Midbrain (tissue), 1 donor: ENCODE measurements at places on chromosomes 2 and 18.

DNA sequence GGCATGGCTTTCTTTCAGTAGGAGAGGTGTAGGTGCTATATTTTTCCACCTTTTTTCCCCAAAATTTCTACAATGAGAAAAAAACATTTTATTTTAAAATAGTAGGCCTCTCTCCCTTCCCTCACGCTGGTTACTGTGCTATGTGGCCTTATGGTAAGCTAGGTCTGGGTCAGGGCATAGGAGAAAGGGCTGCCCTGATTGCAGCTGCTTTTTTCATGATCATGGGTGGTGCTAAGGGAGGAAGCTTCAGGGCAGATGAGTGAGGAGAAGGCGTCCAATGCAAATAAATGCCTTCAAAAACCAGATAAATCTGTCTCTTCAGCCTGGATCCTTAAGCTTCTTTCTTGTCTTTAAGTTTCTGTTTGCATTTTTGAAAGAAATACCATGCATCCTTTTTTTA, 246.4 kb downstream of the ALPK2 start:
- DNase-seq, result no peak

DNA sequence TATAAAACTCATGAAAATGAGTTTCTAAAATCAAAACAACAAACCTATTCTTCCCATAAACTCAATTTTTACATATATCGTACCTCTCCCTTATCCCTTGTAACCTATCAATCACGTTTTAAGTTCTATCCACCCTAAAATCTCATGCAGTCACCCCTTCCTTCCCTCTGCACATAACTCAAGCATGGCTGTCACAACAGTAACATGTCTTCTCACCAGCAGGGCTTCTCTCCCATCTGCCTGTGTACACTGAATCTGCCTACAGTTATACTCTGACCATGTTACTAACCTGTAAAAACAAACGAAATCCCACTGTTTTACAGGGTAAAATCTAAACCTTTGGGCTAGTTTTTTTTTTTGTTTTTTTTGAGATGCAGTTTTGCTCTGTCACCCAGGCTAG, 68.2 kb downstream of the MAP4K3 start:
- DNase-seq, result no peak

DNA sequence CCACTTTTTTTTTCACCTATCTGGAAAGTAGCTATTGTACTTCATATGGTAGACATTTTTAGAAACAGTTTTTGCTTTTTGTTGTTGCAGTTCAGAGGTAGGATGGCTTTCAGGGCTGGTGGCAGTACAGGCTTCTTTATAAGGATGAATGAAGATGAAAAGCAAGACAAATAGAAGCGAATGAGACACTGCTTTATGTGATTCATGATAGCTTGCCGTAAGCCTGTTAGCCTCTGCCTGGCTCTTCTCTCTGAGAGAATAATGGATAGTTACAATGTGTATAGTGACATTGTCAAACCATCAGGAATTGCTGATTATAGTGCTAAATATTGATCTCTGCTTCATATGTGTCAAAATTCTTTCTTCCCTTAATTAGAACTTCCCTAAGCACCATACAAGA, 173.7 kb downstream of the NR4A2 start:
- DNase-seq, result no peak

DNA sequence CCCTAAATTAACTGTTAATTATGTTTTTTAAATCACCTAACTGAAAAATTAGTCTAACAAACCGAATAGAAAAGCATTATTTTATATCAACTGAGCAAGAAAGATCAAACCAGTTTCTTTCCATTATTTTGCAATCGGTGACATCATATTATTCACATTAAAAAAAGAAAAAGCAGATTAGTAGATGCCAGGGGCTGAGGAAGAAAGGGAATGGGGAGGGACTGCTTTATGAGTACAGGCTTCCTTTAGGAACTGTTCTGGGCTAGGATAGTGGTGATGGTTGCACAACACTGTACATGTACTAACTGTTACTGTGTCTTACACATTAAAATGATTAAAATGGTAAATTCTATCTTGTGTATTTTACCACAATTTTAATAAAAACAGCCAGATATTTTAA, 59.3 kb downstream of the COBLL1 start:
- no peak for DNase-seq

DNA sequence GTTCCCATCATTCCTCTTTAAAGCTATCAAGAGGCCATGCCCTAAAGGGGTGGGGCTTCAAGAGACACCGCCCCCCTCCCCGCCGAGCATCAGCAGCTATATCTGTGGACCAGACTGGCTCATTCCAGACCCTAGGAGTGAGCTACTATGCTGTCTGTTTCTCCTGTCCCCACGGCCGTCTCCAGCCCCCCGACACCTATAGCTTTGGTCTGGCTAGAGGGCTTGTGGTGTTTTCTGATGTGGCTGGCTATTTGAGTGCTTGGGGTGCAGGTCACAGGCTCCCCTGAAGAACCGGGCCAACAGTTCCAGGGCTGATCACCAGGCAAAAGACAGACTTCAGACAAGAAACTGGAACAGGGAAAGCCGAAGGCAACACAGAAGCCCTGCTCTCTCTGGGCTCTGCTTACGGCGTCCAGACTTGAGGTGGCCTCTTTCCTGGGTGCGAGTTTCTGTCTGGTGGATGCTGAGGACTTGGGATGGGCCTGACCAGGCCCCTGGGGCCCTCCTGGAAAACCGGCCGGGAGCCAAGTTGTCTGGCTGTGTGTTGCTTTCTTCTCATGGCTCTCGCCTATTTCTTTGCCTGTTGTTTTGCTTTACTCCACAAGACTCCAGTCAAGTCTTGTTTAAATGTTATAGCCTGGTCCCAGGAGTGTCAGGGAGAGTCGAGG, 83.6 kb downstream of the KLHL29 start:
- no peak for DNase-seq

DNA sequence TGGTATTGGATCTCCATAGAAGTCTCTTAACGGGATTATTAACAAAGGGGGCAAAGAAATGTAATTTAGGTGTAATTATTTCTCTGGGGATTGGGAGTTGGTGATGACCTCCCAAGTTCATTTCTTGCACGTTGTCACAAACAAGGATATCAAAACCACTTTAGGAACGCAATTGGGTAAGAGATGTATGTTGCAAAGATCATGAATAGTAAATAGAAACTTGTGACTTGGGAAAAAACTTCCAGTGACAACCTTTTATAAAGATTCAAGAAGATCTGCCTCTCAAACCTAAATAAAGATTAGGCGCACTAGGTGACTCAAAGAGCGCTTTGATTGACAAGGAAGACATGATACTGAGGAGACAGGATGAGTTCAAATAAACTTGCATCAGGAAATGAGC, 127.8 kb upstream of the TRIB2 start:
- DNase-seq, result no peak

DNA sequence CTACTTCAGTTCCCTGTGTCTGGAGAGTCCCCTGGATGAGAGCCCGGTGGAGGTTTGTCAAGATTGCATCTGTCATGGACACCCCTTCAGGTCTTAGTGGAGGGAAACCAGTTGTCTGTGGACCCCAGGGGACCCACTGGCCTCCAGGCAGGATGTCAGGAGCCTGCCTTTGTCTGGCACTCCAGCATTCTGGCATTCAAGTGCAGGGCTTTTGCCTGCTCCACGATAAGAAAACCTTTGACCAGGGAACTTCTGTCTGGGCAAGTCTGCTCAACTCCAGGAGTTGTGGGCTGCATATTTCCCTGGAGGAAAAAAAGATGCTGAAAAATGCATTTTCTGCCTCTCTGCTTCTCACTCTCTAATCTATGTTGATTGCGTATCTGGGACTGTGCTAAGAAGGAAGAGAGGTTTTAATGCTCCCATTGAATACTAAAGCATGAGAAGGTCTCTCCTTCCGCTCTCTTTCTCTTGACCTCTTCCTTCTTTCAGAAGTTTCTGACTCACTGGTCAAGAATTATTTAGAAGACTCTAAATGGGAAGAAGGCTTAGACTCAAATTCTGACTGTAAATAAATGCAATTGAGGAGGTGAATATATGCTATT, 104.5 kb downstream of the MMADHC start:
- no peak for DNase-seq

GRCh38 chr18:24659827-24660720, 199.6 kb downstream of the HRH4 start:
- DNase-seq, result no peak

GRCh38 chr2:105369777-105370690, 28.8 kb downstream of the FHL2 start:
- DNase-seq, result peak; percentile 88

- no peak for DNase-seq
Observed at GRCh38 chr2:130380096-130380934, 24.5 kb downstream of the PTPN18 start.

GRCh38 chr2:134080386-134081089, 173.3 kb upstream of the MGAT5 start:
- no peak for DNase-seq

DNA sequence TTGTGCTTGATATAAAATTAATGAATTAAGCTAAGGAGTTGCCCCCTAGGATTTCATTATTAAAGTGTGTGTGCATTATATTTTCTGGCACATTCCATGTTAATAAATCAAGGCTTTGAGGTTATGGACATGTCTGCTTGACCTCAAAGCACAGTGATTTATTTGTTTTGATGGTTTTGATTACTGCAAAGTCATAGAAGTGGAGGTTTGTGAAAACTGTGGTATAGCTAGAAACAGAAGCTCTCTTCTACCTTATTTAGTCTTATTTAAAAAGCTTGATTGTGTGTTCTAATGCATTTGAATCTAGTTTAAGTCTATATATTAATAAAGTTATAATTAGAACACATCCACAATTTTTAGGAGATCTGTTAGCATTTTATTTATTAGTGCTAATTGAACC, 32.2 kb downstream of the DOK6 start:
- DNase-seq, result no peak

GRCh38 chr2:71216501-71216900, 10.4 kb downstream of the PAIP2B start:
- no peak for DNase-seq

DNA sequence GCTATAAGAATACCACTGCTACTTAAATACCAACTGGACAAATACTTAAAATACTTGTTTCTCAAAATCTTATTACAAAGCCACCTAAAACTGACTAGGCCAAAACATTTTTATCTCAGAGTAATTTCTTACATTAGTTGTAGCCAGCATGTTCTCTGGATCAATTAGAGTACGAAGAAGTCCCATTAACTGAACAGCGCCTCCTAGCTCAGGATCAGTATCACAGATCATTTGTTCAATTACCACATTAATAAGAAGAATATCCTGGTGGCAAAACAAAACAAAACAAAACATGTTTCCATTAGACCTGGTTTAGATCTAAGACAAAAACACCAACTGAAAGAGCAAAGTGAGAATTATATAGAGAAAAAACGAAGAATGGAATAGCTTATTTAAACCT, 36.0 kb downstream of the PPP4R3B start:
- DNase-seq, result no peak

DNA sequence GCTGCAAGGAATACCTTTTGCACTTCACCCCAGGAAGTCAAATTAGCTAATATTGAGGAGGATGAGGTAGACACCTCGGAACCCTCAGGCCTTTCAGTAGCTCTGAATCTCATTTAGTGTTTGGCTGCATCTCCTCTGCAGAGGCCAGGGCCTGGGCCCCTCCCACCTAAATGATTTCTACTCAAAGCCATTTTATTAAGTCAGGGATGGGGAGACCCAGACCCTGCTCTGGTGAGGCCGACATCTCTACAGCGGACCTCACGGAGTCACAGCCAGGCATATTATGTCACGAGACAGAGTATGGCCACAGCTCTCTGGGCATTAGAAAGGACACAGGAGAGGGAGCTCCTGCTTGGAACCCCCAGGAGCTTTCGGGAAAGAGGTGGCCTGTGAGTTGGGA, 305.5 kb downstream of the ALK start:
- DNase-seq, result no peak

DNA sequence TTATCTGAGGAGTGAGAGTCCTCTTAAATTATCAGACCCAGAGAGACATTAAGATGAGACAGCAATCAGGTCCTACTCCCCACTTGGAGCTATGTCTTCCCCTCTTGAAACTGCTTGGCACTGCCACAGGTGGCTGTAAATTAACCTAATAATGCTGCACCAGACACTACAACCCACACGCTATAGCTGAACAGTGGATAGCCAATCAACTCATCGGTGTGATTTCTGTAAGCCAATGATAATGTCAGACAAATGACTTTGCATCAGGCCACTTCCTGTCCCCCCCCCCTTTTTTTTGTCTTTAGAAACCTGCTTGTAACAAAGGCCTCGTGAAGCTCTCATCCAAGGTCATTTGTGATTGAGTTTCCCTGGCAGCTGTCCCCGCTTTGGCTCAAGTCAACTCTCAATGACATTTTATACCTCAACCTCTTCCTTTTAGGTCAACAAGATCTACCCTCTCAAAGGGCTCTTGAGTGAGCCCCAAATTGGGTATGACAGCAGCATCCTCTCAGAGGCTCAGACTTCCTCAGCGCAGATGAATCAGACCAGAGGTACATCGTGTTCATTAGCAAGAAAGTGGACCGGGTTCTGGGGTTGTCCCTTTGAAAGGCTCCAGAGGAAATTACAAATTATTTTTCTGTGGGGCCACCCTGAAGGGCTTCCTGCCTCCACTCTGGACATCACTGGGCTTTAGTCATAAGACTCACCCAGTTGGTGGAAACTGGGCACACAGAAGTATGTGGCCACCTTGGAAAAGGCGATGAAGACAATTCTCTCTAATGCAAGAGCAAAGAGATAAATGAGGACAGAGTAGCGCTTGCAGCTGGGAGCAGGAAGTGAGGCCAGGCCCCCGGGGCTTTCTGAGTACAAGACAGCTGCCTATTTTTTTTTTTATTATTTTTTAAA, 73.6 kb downstream of the COPS8 start:
- DNase-seq, result no peak

DNA sequence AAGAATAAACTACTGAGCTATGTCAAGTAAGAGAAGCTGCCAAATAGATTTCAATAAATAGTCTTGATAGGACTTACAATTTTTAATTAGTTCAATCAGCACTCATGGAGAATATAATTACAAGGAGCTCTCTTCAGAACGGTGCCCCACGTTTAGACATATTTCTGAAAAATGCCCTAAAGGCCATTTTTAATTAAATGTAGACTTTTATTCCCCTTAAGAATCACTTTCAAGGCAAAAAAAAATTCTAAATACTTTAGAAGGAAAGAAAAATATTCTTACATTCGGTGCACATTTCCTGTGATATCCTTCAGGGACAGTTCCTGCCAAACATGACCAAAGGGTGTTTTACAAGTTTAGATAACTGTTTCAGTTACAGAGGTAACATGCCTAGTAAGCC, 202.5 kb upstream of the CDH7 start:
- DNase-seq, result no peak

DNA sequence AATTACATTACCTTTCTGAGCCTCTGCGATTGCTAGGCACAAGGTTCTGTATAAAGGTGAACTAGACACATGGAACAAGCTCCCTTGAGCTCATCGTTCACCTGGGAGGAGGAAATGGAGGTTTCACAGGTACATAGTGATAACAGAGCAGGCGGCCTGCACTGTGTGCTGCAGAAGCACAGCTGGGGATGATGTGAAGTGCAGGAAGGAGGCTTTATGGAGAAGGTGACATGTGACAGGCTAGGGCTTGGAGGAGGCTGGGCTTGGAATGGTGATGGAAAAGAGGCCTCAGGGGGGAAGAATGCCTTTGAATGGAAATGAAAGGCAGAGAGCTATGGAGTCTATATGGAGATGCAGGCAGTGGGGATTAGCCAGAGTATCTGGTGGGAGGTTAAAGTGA, 22.9 kb downstream of the MARCHF4 start:
- no peak for DNase-seq

GRCh38 chr18:32899819-32900218, 127.0 kb upstream of the KLHL14 start:
- no peak for DNase-seq
